Central memory CD4-positive, alpha-beta T cell (primary cell): ENCODE measurements at places on chromosomes 11 and 22.

- no peak for DNase-seq
These were observed 123.5 kb downstream of the UVRAG start for GRCh38 chr11:75938543-75938942.

- no peak for DNase-seq
These were observed 31.3 kb upstream of the TEAD1 start for GRCh38 chr11:12642806-12643428.

DNA sequence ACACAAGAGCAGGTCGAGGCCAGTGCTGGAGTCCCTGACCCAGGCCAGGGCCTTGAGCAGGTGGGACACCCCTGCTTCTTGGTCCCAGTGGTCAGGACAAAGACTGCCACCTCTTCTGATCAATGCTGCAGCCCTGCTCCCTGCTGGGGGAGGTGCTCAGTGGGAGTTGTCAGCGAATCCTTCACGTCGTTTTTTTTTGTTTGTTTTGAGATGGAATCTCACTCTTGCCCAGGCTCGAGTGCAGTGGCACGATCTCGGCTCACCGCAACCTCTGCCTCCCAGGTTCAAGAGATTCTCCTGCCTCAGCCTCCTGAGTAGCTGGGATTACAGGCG, 34.7 kb downstream of the NUP50 start:
- DNase-seq = no peak

DNA sequence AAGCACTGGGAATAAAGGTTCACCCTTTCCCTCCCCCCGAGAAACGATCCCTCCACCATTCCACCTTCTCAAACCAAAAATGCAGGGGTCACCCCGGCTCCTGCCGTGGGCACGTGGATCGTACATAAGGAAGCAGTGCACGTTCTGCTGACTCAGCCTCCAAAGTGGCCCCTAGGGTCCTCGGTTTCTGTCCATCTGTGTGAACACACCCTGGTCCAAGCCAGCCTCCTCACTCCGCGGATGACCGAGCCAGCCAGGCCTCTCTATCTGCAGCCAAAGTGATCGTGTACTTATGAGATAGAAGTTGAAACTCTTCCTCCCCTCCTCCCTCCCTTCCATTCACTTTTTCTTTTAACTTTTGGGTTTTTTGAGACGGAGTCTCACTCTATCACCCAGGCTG, 16.2 kb downstream of the C11orf24 start:
- no peak for DNase-seq

DNA sequence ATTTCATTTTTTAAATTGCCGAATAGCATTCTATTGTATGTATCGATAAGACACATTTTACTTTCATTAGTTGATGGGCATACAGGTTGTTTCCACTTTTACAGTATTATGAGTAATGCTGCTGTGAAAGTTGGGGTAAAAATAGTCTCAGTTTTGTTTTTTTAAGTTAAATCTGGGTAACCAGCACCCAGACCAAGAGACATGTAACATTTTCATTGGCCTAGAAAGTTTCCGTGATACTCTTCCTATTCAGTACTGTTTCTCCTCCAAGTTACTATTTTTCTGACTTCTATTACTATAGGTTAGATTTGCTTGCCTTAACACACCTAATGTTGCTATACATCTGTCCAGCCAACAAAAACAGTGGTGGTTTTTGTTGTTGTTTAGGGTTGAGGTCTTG, 12.3 kb downstream of the IPO7 start:
- no peak for DNase-seq

DNA sequence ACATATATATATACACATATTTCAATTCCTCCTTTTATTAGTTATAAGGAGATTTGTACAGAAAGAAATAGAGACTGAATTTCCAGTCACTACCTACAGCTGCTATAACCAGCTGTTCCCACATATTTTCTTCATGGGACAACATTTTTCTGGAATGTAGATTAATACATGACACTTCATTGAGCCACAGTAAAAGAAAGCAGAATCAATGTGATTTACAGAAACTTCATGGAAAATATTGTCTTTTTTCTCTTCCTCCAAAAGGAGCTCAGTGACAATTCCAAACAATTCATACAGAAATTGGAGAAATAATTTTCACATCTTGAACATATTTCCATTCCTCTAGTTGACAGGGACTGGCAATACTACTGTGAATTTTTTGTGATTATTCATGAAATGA, 249.2 kb downstream of the DLG2 start:
- DNase-seq = no peak

- DNase-seq = no peak
These were observed 353.4 kb downstream of the TENM4 start for GRCh38 chr11:79087238-79087960.
